ENCODE measurements at places on chromosomes 12 and 14. TPM values are rescaled to one million over a fixed set of nuclear protein-coding genes. Genes with fewer than 3 reads are reported as not detected.

DNA sequence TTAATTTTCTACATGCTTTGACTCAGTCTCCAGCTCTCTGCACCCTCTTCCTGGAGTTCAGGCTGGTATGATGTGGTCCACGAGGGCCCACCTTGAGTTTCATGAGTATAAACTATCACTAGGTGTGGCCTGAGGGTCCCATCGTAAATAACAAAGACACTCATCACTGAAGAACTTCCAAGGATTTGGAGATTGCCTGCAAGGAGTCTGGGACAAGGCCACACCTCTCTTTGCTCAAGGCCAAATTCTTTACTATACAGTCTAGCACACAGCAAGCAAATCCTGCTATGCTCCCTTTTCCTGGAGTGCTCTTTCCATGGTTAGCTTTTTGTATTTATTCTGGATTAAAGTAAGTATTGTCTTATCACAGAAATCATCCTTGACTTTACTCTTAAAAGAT, 271.9 kb downstream of the SLC16A7 start:
- no peak for DNase-seq

DNA sequence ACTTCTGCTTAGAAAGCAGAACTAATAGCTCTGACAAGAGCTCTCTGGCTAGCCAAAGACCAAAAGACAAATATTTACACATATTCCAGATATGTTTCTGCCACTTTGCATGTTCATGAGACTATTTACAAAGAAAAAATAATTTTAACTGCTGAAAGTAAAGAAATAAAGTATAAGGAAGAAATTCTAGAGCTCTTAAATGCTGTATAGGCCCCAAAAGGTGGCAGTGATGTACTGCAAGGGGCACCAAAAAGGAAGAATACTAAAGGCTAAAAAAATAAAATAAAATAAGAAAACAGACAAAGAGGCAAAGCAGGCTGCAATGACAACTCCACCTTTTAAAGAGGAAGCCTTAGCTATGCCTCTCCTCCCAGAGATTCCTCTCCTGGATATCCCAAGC, 23.0 kb downstream of the KLRK1 start:
- no peak for DNase-seq

GRCh38 chr14:86404425-86404824, 874.5 kb downstream of the FLRT2 start:
- DNase-seq, result no peak

GRCh38 chr12:23827353-23827752, 122.1 kb downstream of the SOX5 start:
- DNase-seq, result no peak

DNA sequence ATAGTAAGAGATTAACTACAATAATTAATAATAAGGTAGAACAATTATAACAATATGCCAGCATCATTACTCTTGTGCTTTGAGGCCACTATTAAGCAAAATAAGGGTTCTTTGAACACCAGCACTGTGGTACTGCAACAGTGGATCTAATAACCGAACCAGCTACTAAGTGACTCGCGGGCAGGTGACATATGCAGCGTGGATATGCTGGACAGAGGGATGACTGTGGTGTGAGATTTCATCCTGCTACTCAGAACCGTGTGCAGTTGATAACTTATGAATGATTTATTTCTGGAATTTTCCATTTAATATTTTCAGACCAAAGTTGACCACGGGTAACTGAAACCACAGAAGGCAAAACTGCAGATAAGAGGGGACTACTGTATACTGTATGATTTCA, 34.4 kb downstream of the BMAL2 start:
- DNase-seq, result no peak

- no peak for DNase-seq
Observed at GRCh38 chr14:75479770-75480600, 42.3 kb upstream of the BATF start.

DNA sequence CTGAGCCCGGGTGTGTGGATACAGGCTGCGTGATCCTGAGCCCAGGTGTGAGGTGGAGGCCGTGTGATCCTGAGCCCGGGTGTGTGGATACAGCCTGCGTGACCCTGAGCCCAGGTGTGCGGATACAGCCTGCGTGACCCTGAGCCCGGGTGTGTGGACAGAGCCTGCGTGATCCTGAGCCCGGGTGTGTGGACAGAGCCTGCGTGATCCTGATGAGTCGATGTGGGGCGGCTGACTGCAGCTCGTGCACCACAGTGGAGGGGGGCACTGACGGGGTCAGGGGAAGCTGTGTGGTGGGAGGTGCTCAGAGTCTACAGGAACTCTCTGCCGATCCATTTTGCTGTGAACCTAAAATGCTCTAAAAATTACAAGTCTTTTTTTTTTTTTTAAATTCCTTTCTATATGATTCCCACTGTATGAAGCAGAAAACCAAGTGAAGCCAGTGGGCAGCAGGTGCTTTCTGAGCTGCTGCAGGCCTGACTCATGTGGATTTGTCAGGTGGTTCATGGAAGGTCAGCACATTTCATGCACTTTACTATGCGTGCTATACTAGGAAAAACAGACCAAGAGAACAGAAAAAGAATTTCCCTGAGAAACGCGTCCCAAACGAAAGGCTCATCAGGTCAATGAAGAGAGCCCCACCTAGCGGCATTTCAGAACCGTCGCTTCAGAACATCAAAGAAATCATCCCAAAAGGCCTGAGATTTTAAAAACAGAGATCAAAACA, 19.3 kb downstream of the BRF1 start:
- DNase-seq, result no peak

DNA sequence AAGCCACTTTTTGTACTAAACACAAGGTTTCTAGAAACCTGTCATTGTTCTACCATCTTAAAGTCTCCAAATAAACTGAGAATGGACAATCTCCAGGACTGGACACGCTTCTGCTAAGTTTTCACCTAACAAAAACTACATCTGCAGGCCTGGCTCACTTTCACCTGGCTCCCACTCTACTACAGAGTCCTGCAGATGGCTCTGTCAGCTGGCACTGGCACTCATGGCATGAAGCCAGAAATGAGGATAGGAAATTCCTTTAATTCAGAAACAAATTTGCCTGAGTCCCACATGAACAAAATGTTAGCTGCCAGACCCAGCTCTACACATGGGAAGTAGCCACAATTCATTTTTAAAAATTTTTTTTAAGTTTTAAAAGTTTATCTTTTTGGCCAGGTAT, 42.1 kb downstream of the STXBP6 start:
- no peak for DNase-seq

- no peak for DNase-seq
Observed at GRCh38 chr14:58788655-58789503, 151.1 kb downstream of the DACT1 start.

DNA sequence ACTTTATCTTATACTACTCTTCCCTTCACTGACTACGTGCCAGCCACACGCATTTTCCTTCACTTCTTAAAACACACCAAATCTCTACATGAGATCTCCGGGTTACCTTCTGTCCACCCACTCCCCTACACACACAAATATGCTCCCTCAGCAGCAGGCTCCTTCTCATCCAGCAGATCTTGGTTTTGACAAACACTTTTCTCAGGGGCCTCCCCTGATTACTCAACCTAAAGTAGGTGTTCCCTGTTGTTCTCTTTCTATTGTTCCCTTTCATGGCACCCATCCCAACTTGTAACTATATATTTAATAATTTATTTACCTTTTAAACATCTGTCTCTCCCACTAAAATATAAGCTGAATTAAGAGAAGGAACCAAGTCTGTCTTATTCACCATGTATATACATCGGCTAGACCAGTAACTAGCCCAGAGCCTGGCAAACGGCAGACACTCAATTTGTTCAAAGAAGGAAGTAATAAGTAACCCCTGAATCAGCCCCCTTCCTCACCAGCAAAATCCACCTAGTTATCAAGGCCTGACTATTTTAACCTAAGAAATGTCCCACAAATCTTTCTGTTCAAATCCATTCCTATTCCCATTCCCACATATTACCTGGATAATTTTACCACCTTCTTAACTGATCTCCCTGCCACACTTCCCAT, 2.7 kb downstream of the C2CD5 start:
- DNase-seq, result no peak

Gene TSPAN19
- not detected for total RNA-seq

Gene CISTR
- not detected for total RNA-seq

Gene POTEG
- not detected for total RNA-seq

Gene BAZ1A
- total RNA-seq, result 26.6 TPM

Gene PLEKHH1
- 3.9 TPM for total RNA-seq

Gene HOXC5
- total RNA-seq, result 3.8 TPM

Data from aorta (tissue), 5 donors.